Stimulated activated effector memory CD8-positive, alpha-beta T cell treated with anti-CD3 and anti-CD28 coated beads, Interleukin-12 subunit alpha, Interleukin-12 subunit beta, amount 100 ng/mL, for 72 hours (primary cell): ENCODE measurements at places on chromosomes 13 and 19.

DNA sequence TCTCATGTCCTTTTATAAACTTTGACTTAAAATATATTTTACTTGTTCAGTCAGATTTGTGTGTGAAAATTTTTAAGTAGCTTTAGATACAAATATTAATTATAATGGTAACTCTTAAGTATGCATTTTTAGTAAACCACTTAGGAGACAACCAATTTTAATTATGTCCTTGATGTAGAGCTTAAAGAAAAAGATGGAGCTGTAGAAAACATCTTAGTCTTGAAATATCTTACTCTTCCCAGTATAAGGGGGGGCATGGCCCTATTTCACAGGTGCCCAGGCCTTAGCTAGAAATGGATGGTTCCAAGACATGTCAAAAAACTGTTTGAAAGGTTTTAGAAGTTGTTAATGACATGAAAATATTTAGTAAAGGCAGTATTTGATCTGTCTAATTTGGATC, 43.4 kb upstream of the CEACAM21 start:
- DNase-seq, result no peak

DNA sequence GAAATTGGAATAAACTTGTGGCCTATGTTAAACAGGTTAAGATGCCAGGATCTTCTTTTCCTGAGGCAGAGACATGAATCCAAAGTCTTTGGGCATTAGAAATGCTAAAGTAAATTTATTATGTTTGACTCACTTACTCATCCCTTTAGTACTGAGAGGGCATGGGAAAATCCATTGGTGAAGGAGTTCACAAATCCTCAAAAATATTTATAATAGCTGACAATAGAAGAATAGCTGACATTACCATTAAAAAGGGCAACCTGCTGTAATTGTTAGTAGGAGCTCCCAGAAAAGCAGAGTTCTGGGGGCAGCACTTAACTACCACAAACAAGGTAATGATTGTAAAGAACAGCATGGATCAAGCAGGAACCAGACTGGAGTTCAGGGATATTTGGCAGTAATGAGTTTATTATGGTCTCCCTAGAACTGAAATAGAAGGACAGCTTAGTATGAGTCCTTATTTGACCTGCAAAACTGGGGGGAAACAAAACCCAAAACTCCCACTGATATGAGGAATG, 285.8 kb upstream of the KLHL1 start:
- DNase-seq, result no peak

- no peak for DNase-seq
These were observed 8.5 kb downstream of the MOB3A start for GRCh38 chr19:2087621-2088100.

- no peak for DNase-seq
These were observed 1.3 kb downstream of the TNFSF14 start for GRCh38 chr19:6668691-6669090.

DNA sequence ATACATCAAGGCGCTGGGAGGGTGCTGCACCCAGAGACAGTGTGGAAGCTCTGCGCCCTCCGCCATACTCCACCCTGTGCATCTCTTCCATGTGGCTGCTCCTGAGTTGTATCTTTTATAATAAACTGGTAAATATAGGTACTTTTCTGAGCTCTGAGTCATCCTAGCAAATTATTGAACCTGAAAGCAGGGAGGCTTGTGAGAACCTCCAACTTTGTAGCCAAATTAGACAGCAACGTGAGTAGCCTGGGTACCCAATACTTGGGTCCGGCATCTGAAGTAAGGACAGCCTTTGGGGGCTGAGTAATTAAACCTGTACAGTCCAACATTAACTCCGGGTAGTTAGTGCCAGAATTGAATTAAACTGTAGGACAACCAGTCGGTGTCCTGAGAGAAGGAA, 57.4 kb downstream of the RUBCNL start:
- peak; percentile 53 for DNase-seq
